ENCODE measurements at places on chromosomes 6 and 20. TPM values are rescaled to one million over a fixed set of nuclear protein-coding genes. Genes with fewer than 3 reads are reported as not detected.

TTPAL gene
- 5.8 TPM for total RNA-seq

RGS17 gene
- total RNA-seq = 0.20 TPM

TPX2 gene
- total RNA-seq = 139 TPM

PRKN gene
- 0.07 TPM for total RNA-seq

EFCAB8 gene
- total RNA-seq = not detected

ASIP gene
- total RNA-seq = not detected

KCNK15 gene
- not detected for total RNA-seq

PNLDC1 gene
- total RNA-seq = not detected

NOTCH4 gene
- total RNA-seq = not detected

CRISP1 gene
- not detected for total RNA-seq

SLC13A3 gene
- not detected for total RNA-seq

KCNK5 gene
- total RNA-seq = 2.4 TPM

EDN3 gene
- not detected for total RNA-seq

IP6K3 gene
- not detected for total RNA-seq

CGAS gene
- total RNA-seq = 14.0 TPM

MDFI gene
- not detected for total RNA-seq

CDSN gene
- total RNA-seq = not detected

ZNF165 gene
- not detected for total RNA-seq

DLK2 gene
- total RNA-seq = 1.5 TPM

CCN2 gene
- 953 TPM for total RNA-seq

ZFP57 gene
- total RNA-seq = not detected

NXT1 gene
- 55.1 TPM for total RNA-seq

SERINC3 gene
- 54.8 TPM for total RNA-seq
